ENCODE measurements at places on chromosomes 6 and 20.

DNA sequence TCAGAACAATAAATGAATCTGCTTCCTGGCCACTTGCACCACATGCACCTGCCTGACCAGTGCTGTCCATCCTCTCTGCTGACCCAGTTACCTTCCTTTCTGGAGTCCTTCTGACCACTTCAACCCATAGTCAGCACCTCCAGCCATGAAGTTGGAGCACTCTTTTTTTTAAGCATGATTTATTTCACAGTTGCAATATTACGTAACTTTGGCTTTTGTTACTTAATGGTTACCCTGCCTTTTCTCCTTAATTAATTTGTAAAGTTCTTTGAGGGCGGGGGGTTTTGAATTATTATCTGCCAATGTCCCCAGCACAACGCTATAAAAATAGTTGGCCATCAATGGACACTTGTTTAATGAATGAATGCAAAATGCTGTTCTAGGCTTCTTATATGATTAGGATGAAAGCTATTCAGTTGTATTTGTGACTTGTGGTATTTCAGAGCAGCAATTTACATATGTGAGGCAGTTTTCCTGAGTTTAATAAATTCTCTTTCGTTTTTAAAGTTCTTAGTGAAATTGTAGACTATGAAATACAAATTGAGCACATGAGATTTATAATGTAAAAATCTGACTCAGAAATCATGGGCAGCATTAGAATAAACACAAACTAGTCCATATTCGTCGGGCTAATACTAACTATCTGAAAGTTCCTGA lies 180.0 kb downstream of the HS3ST5 start:
- no peak for DNase-seq

DNA sequence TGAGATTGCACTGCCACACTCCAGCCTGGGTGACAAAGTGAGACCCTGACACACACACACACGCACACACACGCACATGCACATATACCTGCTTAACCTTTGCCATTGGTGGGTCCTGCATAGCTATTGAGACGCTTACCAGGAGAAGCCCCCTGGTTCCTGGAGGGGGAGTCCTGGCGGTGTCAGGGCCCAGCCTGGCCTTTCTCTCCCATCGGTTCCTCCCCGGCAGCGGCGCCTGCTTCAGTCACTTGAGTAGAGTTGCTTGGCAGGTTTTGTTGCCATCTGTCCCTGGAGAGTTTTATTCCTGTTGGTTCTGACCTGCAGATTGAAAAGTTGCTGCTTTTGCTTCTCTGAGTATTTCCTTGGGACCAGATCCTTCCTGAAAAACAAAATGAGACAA lies 20.6 kb upstream of the FAM209A start:
- no peak for DNase-seq

DNA sequence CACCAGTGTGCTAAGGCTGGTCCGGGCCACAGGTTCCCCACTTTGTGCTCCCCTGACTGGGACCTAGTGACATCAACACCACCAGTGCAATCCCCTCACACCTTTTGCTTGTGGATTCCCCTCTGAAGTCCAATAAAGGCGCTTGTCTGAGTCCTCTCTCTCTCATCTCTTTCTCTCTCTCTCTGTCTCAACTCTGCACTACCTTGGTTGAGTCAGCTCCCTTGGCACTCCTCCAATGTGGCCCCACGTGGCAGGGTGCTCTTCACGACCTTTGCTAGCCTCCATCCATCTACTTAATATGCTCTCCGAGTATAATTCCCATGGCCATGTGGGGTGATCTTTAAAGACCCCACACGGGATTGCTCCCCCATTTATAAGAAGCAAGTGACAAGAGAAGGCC lies 385.0 kb downstream of the CD83 start:
- no peak for DNase-seq

DNA sequence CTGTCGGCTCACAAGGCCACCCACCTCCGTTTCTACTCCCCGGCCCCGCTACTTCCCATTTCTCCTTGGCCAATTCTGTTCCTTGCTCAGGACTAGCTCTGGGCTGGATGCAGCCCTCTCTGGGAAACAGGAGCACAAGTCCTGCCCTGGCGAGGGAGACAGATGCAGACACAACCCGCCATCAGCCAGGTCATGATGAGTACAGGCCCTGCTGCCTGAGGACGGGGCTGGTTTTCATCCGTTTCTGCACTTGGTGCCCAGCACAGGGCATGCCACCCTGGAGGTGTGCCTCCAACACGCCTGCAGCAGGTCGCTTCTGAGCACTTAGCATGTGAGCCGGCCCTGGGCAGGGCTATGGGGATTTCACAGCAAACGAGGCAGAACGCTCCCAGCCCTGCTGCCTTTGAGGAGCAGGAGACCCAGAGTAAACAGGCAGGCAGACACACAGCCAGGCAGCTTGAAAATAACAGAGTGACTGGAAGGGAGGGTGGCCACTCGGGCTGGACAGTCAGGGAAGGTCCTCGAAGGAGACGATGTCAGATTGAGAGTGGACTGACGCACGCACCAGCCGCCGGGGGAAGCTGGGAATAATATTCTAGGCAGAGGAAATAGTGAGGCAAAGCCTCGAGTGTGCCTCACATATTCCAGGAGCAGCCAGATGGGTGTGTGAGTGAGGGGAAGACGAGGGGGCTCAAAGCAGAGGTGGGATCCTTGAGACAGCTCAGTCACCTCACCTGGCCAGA lies 21.2 kb upstream of the VSTM2L start:
- peak; percentile 83 for DNase-seq
